Activated T-cell treated with anti-CD3 and anti-CD28 coated beads for 1 hour (primary cell): ENCODE measurements at places on chromosomes 7 and 10.

DNA sequence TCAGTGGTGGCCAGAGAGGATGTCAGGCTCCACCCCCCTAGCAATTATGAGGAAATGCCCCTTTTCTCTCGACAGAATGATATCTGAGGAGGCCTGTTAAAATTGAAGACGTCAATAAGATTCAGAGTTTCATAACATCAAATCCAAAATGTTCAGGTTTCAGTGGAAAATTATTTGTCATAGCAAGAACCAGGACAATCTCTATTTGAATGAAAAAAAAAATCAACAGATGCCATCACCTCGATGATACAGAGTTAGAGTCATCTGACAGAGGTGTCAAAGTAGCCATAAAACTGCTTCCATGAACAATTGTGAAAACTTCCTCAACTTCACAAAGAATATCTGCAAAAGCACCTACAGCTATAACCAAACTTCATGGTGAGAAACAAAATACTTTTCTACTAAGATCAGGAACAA lies 7.7 kb downstream of the TMEM273 start:
- DNase-seq = no peak

DNA sequence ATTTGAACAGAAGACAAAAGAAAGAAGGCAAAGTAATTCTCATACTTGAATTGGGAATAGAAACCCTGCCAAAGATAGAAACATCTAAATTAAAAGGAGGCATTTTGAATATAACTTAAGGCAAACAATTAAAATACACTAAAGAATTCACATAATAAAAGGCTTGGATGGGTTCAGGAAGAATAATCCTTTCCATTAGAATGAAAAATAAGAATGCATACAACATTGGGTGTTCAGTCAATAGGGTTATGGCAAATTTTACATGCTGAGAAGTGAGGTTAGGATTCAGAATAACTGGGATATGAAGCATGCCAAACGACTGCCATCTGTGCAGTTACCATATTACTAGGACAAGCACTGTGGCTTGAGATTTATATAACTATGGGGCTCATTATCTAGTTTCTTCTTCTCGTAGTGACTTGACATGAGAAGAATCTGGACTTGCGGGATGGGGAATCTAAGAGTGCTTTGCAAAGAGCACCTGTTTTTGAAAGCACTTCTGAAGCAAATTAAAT lies 326.5 kb downstream of the THSD7A start:
- no peak for DNase-seq

GRCh38 chr10:12638103-12638502 lies 288.8 kb downstream of the CAMK1D start:
- no peak for DNase-seq

GRCh38 chr7:23469961-23470250 lies 385 bp downstream of the IGF2BP3 start:
- DNase-seq = no peak

DNA sequence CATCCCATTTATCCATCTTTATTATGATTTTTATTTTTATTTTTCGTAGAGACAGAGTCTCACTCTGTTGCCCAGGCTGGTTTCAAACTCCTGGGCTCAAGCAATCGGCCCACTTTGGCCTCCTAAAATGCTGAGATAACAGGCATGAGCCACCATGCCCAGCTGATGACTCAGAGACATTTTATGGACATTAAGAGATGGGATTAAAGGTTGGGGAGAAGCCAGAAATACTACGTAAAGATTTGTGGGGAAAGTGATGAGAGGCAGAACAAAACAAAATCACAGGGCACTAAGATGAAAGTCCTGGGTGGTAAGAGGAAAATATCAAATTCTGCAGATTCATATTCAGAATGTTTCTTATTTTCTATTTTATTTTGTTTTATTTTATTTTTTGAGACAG lies 7.6 kb downstream of the WNT8B start:
- no peak for DNase-seq

- no peak for DNase-seq
Measured at GRCh38 chr10:133010095-133010842, 67.9 kb upstream of the CFAP46 start.

- no peak for DNase-seq
Measured at GRCh38 chr7:128681794-128682537, 9.9 kb downstream of the GARIN1A start.

- DNase-seq = peak; percentile 30
Measured at GRCh38 chr7:130875265-130875741, 141.3 kb upstream of the KLF14 start.

DNA sequence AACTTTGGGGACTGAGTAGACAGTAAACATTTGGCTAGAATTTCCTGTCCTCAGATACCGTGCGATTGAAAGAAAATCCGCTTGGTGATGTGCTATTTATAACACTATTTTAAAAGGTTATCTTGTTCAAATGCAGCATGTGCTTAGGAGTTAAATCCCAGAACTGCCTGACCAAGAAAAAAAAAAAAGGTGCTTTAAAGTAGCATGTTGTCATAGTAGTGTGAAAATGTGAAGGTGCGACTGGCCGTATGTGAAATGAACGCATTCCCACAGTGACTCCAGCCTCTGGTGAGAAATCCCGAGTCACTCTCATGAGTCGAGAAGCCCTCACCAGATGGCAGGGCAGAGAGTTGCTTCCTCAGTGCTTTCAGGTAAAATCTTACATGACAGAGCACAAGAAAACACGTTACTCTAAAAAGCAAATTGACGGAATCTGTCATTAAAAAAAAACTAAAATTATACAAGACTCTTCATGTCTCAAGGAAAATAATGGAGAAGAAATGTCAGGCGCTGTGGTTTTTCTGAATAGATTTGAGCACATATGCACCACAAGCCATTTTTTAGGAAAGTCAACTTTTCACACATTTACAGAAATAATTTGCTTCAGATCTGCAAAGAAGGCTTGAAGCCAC lies 18.4 kb upstream of the KLF6 start:
- no peak for DNase-seq

GRCh38 chr7:17432793-17433192 lies 134.3 kb downstream of the AHR start:
- DNase-seq = no peak

DNA sequence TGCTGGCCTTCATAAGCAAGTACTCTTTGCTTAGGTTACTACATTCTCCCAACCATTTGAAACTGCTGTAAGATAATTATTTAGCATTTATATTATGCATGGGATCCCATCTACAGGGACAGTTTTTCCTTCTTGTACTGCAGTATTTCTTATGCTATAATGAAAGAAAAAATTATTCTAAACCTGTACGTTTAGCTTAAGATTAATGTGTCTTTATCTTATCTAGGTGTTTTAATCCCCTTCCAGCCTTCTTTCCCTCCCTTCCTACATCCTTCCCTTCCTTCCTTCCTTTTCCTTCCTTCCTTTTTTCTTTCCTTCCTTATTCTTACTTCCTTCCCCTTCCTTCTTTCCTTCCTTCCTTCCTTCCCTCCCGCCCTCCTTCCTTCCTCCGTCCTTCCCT lies 778.3 kb downstream of the CNTNAP2 start:
- DNase-seq = no peak
